ENCODE measurements at places on chromosomes 2 and 18.

DNA sequence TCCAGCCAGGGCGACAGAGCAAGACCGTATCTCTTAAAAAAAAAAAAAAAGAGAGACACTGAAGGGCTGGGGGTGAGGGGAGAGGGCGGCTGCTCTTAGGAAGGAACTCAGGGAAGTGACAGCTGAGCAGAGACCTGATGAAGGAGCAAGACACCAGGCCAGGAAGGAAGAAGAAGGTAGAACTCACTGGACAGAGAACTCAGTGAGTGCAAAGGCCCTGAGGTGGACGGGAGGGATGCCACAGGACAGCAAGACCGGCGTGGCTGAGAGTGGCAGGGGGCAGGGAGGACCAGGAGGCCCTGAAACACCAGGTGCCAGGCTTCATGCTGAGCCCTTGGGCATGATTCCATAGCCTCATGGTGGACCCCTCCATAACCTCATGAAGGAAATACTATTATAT is 18.2 kb downstream of the BIN1 start:
- H3K4me3 ChIP-seq = no peak overlapping the region
- H3K4me1 ChIP-seq = peaks cover 26% of the 10 kb centered on the region
- DNase-seq = no peak
- no peak overlapping the region for H3K27ac ChIP-seq
- H3K27me3 ChIP-seq = no peaks in the 10 kb centered on the region
- H3K36me3 ChIP-seq = no peaks in the 10 kb centered on the region

DNA sequence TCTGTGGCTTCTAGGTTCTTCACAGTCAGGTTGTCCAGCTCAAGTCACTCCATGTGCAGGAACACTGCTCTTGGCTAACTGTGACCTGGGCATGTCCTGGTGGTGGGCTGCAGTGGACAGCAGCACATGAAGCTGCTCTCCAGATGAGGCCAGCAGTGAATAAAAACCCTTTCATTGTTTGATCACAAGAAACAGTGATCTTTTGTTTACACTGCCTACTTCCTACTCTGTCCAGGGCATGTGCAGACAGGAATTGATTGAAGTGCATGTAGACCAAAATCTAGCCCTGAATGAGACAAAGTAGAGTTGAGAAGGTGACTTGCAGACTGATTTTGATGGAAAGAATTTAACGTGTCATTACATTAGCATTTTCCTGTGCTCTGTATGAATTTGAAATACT is 34.9 kb downstream of the BCL2L11 start:
- H3K4me3 ChIP-seq = no peak overlapping the region
- DNase-seq = no peak
- H3K36me3 ChIP-seq = no peaks in the 10 kb centered on the region
- H3K27me3 ChIP-seq = no peaks in the 10 kb centered on the region
- peaks cover 5% of the 10 kb centered on the region for H3K4me1 ChIP-seq

GRCh38 chr2:23681356-23682140 is 245.4 kb downstream of the ATAD2B start:
- no peak for DNase-seq
- H3K27me3 ChIP-seq = no peaks in the 10 kb centered on the region
- no peak overlapping the region for H3K4me3 ChIP-seq
- no peaks in the 10 kb centered on the region for H3K36me3 ChIP-seq
- H3K4me1 ChIP-seq = no peaks in the 10 kb centered on the region
- H3K27ac ChIP-seq = no peak overlapping the region

DNA sequence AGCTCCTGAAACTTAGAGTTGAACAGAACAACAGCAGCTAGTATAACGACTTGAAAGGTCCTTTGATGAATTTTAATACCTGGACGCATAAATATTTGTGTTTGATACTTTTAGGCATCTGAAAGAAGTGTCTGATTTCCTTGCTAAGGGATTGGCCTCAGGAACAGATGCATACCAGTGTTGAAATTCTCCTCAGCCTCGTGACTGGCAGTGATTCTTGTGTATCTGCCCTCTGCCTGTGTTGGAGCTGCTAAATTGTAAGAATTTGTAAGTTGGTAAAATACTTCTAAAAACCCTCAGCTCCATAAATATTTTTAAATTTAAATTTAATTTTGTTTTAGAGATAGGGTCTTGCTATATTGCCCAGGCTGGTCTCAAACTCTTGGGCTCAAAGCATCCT is 22.4 kb upstream of the SCYGR1 start:
- H3K36me3 ChIP-seq = no peaks in the 10 kb centered on the region
- no peaks in the 10 kb centered on the region for H3K27me3 ChIP-seq
- DNase-seq = no peak
- no peak overlapping the region for H3K4me3 ChIP-seq

DNA sequence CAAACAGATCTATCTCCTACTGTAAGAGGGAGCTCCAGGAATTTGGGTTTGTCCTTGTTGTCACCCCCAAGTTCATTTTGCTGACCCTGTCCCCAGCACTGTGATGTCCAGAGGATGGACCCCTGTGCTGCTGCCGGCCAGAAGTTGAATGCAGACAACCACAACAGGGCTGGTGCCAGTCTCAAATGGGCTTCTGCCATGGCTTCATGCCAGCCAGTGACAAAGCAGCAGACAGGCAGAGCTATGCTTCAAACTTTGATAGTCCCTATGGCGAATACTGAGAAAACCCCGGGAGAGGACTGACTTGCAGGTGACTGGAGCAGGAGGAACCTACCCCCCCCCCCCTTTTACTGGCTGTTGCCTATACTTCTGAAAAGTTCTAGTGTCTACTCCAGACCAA is 3.2 kb downstream of the SMAD7 start:
- H3K27me3 ChIP-seq = no peaks in the 10 kb centered on the region
- no peaks in the 10 kb centered on the region for H3K36me3 ChIP-seq
- peaks cover 58% of the 10 kb centered on the region for H3K4me1 ChIP-seq
- H3K4me3 ChIP-seq = peak overlapping the region; percentile 99
- no peak overlapping the region for H3K27ac ChIP-seq
